Retina (tissue), 1 donor: ENCODE measurements at places on chromosomes 5 and 9.

DNA sequence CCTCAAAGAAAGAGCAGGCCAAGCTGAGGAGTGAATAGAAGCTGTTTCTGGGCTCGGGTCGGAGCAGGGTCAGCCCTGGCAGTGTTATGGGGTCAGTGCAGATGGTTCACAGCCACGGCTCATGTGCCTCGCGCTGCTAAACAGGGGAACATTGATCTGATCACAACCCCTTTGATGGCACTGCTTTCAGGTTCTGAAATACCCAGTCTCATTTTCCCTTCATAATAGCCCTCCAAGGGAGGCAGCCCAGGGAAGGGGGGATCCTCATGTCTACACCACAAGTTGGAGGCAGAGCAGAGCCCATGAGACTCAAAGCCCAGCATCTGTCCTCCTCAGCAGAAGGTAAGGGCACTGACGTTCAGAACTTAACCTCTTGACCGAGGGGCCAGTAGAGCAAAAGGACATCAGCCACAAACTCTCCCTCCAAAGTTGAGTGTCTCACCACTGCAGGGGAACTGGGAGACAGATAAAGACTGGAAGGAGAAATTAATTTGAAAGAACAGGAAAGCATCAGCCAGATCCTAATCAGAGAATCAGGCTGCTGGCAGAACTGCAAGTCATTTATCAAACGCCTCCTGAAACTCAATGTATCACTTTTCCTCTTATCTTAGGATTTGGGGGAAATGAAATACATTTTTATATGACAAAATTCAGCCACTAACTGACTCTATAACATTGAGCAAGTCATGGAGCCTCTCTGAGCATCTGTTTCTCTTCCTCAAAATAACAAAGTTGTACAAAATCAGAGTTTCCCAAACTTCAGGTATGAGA is 110.6 kb downstream of the SH3TC2 start:
- DNase-seq: no peak

- DNase-seq: no peak
These were observed 512.3 kb upstream of the DAP start for GRCh38 chr5:11273180-11273903.

GRCh38 chr9:135440620-135441019 is 39.0 kb upstream of the PPP1R26 start:
- DNase-seq: no peak

DNA sequence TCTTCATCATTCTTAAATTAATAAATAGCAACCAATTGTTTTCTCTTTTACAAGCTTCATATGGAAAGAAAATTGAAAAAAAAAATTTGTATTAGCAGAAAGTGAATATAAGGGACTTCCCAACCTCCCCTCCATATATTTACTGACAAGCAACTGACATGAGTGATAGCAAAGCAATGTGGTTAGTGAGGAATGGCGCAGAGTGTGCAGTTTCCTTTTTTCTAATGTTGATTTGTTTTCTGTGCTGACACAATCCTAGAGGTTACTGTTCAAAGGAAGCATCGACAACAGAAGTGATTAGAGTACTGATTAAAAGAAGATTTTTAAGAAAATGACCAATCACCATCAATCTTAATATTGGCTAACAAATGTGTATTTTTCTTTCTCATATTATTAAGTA is 1.7 kb upstream of the PTGER4 start:
- DNase-seq: no peak

DNA sequence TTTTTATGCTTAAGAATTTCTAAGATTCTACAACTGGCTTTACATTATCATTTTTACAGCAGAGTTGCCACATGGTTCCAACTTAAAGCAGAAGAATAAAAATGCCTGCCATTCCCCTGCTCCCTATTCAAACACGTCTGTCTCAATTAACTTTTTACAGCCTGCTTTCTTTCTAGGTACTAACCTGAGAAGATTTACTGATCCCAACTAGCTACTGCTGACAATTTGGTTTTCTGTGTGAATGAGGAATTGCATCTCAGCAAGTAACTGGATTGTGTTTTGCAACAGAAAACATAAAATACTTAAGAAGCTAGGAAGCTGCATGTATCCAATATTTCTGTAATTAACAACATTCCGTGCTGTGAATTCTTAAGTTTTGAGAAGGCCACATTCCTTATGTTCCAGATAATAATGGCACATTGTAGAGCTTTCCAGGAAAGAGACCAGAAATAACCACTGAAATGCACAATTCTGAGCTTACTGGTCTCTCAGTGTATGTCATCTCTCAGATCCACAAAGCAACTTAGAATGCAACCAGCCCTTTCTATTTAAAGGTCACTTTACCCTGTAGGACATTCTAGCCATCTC is 306.8 kb upstream of the NMUR2 start:
- DNase-seq: no peak

- DNase-seq: no peak
These were observed 186.3 kb downstream of the MARCHF11 start for GRCh38 chr5:15993334-15993733.

DNA sequence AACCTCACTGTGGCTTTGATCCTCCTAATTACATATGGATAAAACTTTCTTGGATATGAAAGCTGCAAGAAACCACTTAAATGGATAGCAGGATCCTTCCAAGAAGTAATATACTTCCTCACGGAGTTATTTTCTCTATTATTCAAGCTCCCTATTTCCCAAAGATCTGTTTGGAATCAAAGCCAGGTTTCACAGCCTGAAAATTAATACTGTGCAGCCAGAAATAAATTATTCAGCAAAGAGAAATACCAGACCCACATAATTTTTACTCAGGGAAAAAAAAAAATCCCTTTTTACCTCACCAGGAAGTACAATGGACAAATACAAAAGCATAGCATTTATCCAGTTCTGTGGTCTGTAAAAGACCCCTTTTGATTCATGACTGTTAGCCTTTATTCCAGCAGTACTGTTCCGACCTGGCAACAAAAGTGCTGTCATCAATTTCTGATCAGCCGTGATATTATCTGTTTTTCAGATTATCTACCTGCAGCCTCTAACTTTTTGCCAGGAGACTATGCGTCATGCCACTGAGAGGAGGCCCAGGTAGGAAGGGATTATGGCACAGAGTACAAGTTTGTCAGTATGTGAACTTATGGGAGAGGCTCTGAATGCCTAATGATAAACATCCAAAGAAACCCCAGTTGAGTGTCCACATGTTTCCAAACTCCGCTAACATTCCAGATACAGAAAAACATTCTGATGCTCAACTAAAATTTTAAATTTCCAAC is 57.0 kb downstream of the FBN2 start:
- no peak for DNase-seq

- DNase-seq: no peak
These were observed 36.5 kb downstream of the CFAP95 start for GRCh38 chr9:69857131-69857530.

DNA sequence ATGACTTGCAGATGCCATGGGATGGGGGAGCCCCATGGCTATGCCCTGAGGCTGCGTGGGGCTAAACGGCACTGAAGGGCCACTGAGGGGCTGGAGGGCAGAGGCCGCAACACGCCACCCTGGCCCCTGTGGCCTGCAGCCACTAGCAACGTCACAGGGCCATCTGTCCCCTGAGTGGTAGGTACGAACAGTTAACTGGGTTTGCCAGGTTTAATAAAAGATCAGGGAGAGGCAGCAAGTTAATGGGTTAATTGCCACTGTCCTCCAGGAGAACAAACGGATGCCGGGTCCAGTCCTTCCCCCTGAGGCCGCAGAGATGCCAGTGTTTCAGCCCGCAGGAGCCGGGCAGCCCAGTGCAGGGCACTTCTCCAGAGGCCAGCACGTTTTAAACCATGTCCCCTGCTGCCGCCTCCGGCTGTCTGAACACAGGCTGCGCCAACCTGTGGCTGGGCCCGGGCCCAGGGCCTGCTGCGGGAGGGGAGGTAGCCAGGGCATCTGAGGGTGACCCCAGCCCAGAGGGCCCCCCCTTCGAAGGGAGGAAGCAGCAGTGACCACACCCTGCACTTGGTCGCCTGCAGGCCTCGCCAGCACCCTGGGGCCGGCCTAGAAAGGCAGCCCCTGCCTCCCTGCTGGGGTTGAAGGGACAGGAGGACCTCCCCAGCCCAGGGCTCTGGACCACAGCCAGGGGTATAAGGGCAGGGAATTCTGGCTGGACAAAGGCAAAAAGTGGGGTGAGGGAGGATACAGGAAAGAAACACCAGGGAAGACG is 227.3 kb downstream of the FANCC start:
- no peak for DNase-seq

DNA sequence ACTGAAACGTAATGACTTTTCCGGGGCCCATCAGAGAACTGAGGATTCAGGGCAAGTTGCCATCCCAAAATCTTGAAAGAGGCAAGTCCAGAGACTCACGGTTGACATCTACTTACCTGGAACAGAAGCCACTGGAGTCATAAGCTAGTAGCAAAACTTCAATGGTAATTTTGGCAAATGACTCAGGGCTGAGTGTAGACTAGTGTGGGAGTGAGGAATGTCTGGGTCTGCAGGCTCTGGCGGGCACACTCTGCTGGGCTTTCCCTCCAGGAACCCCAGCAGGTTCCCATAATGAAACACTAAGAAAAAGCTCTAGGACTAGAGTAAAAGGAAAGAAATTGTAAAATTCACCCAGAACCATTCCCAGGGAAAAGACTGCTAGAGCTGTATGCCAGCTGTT is 122.9 kb upstream of the NFIL3 start:
- no peak for DNase-seq

DNA sequence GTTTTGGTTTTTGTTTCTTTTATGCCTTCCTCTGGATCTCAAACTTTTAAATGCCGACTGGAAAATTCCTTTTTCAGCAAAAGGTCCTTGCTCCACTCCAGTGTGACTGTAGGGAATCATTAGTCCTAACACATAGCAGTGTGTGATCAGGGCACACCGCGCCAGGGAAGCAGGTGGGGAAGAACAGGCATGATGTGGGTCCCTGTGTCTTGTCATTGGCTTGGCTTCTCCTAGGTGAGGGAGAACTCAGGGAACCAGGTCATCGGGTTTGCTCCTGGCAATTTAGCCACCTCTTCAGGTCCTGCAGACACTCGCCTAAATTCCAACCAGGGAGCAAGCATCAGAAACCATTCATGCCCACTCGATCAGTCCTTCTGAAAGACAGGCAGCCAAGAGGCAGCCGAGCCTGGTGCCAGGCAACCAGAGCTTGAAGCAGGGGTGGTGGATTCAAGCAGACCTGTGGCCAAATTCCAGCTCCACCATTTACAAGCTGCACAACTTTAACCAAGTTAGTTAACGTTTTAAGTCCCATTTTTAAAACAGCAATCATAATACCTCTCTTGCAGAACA is 514.2 kb downstream of the BNC2 start:
- DNase-seq: no peak

DNA sequence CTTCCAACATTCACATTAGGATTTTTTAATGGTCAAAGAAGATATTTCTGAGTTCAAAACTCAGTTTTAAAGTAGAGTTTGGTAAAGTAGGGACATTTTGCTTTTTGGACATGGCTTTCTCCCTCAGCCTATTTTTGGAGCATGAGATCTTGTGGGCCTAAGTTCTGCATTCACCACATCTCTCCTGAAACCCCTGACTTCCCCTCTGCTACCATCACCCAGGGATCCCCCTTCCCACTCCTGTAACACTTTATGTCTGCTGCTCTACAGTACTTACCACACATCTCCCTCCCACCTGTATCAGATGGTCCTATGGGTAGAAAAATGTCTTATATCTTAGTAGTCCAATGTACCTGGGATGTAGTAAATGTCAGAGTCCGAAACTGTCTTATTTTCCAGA is 48.2 kb upstream of the JAK2 start:
- no peak for DNase-seq

DNA sequence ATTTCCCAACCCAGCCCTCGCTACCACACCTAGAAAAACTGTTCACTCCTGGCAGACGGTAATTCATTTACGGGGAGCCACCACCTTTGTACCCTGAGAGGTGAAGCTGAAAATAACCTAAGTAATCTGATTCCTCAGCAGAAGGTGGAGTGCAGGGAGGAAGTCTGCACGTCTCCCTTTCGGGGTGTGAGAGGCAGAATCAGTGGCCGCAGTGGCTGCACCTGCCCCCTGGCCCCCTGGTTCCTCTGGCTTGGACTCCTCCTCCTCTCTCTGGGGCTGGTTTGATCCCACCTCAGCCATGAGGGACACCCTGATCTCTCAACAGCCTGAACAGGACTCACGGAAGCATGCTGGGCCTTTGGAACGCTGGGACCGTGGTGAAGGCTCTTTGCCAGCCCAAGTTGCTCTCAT is 10.5 kb downstream of the TMEM174 start:
- no peak for DNase-seq

- no peak for DNase-seq
These were observed 89.7 kb upstream of the SAP30L start for GRCh38 chr5:154356020-154356655.

DNA sequence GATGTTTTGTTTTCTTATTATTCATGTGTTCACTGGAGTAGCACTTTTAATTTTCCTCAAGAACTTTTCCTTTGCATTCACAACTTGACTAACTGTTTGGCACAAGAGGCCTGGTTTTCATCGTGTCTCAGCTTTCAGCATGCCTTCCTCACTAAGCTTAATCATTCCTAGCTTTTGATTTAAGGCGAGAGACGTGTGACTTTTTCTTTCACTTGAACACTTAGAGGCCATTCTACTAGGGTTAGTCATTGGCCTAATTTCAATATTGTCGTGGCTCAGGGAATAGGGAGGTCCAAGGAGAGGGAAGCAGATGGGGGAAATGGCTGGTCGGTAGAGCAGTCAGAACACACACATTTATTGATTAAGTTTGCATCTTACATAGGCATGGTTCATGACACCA is 94.0 kb downstream of the ZNF462 start:
- DNase-seq: no peak

DNA sequence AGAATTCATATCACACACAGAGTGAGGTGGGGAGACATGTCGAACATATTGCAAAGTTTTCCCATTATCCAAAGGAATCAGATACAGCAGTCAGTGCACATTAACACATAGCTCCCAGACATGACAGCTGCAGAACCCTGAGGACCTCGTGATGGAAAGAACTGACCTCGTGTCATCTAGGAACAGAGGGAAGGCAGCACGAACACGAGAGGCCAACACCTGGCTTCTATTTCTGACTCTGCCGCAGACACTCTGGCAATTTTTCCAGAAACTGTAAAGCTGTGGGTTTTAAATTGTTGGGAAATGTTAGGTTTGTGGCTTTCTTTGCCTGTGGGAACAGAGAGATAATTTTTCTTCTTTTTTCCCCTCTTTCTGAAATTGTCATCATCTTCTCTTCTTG is 315.0 kb upstream of the PIK3R1 start:
- DNase-seq: peak; percentile 27

DNA sequence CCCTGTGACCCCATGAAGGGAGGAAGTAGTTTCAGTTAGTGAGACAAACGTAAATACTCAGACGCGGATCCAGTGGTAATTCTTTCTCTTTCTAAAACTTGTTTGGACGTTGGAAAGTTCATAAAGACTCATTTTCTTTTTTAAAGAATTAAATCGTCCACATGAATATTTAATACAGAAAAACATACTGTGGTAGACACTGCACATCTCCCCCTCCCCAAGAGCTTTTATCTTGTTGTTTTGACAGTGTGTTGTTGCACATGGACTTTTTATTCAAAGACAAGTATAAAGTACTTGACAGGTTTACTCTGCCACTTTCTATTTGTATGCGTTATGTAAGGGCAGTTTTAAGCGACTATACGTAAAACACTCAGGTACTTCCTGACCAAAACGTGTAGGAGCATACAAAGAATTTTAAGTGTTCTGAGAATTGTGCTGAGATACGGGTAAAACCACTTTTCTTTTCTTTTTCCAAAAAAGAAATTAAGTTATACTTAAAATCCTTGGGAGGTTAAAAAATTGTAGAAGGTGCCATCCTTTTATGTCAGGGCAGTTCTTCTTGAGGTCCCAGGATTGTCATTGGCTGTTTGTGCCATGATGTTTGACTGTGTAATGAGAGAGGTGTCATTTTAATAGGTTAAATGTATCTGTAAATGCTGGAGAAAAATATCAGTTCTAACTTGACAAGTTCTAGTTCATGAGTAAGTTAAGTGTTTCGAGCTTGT is 1.3 kb downstream of the NIPBL start:
- peak; percentile 26 for DNase-seq

GRCh38 chr9:97431549-97432143 is 19.8 kb downstream of the TDRD7 start:
- DNase-seq: no peak
